Esophagus squamous epithelium (tissue), 5 donors: ENCODE measurements at places on chromosomes 6 and 20. TPM values are rescaled to one million over a fixed set of nuclear protein-coding genes. Genes with fewer than 3 reads are reported as not detected.

GRCh38 chr6:100342830-100343229 is 121.9 kb downstream of the SIM1 start:
- no peak for DNase-seq

GRCh38 chr6:67131827-67132226 is 1424.8 kb upstream of the EYS start:
- no peak for DNase-seq

GRCh38 chr6:169227116-169227515 is 26.5 kb downstream of the THBS2 start:
- DNase-seq: no peak

C2 gene
- 15.2 TPM for total RNA-seq

- DNase-seq: no peak
Measured at GRCh38 chr6:148771896-148772554, 25.2 kb downstream of the UST start.

PRKN gene
- 0.99 TPM for total RNA-seq

ADAT2 gene
- total RNA-seq: 4.0 TPM

CASP8AP2 gene
- 6.0 TPM for total RNA-seq

OLIG3 gene
- total RNA-seq: not detected

DNA sequence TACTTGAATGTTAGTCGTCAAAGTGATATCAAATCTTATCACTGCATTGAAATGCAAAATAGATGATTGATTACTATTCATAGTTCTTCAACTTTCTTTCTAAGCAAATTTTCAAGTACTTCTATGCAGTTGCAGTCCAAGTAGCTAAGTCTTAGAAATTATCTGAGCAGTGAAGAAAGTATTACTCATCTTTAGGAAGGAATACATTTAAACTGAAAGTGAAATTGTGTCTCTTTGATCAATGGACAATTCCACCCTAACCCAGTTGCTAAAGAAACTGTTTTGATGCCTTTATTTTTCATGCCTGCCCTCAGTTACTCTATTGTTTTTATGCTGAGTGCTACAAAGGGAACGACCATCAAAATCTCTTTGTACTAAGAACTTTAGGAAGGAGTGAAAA is 337.4 kb downstream of the GRIK2 start:
- no peak for DNase-seq

- DNase-seq: no peak
Measured at GRCh38 chr6:110656492-110656891, 158.8 kb downstream of the CDK19 start.

- no peak for DNase-seq
Measured at GRCh38 chr6:137973201-137973600, 106.1 kb downstream of the TNFAIP3 start.

DNA sequence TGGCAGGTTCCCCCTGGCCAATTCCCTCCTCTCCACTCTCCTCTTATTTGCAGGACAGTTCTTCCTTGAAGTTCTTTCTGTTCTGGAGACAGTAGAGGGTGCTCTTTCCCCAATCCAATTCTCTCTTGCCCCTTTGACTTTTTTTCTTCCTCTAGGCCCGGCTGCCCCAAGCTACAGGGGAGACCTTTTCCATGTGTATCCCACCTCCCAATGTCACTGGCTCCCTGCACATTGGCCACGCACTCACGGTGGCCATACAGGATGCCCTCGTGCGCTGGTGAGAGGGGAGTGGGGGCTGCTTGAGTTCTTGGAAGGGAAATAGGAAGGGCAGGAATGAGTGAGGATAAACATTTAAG is 1.5 kb downstream of the VARS2 start:
- no peak for DNase-seq

DNA sequence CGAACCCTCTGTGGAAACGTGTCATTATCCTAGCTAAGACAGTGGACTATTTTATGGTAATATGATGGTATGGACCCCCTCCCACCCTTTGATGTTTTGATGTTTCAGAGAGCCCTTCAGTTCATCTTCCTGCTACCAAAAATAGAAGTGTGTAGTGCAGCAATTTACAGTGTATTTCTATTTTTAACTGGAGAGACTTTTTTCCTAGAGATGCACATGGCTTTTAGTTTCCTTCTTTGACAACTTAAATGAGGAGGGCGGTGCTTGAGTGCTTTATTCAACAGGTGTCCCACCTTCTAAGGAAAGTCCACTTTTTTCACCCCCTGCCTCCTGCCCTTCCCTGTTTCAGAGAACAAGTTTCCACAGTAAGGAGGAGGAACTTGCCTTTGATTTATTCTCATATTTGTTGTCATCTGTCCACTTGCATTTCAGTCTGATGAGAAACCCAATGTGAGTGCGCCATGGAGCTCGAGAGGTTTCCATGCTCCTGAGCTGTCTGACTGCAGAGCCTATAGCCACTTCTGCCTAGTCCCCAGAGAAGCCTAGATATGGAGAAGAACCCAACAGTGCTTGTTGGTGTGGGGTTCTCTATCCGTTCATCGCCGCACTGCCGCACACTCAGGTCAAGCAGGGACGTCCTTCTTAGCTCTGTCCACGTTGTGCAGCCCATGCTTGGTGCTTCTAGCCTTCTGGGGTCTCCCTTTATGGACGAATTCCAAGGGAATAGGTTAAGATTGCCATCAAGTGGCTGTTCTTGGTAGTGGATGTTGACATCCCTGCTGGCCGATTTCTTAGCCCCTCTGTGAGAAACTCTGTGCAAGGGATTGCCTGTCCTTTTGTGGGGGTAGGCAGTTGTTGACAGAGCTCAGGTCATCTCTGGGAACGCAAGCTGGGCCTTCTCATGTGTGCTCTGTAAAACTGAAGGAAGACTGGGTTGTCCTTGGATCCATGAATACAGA is 144.2 kb downstream of the JARID2 start:
- no peak for DNase-seq

SFTA2 gene
- total RNA-seq: 2.0 TPM

DNA sequence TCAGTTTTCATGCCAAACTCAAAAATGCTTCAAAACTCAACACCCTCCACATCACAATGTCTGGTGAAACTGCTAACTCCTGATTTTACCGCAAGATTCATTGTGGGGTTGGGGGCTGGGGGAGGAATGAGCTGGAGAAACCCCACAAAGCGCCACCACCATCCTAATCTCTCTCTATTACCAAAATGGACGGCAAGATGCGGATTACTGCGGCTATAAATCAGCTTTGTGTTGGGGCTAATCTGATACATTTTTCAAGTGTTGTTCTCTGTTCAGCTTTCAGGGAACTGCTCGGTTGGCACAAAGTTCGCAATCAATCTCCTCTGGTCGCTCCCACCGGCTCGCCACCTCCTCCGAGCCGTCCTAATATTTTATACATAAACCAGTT is 83.7 kb downstream of the TMEM242 start:
- no peak for DNase-seq

DNA sequence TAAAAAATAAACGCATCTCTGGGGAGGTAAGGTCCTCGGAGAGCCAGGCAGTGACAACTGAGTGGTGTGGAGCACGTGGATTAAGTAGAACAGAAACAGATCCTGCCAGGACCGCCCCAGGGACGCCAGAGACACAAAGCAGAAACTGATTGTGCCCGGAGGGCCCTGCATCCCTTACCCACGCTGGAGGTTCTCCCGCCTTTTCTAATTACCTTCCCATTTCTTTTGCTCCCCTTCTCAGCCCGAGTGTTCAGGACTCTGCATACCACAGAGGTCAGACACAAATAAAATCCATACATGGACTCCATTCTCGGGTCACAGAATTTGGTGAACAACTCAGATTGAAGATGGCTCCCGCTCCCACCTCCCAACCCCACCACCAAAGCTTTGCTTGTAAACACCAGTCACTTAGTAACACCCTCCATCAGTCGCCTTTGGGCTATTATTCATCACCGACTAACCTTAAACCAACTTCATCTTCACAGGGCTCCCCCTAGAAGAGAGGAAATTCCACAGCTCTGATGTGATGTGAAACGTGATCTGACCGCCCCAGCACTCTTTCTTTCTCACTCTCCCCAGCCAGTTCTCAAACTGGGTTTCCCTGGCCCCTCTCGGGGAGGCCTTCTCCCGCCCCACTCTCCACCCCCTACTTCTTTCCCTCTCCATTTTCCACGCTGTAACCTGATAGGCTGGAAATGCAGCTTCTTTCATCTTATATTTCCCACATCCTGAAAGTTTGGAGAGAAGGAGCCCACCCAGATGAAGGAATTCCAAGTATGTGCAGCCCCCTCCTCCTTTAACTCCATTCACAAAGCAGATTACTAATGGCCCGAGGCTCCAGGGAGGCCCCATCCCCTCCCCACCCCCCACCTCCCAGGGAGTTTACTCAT is 32.5 kb upstream of the PIM1 start:
- DNase-seq: no peak

PKHD1 gene
- not detected for total RNA-seq

DNA sequence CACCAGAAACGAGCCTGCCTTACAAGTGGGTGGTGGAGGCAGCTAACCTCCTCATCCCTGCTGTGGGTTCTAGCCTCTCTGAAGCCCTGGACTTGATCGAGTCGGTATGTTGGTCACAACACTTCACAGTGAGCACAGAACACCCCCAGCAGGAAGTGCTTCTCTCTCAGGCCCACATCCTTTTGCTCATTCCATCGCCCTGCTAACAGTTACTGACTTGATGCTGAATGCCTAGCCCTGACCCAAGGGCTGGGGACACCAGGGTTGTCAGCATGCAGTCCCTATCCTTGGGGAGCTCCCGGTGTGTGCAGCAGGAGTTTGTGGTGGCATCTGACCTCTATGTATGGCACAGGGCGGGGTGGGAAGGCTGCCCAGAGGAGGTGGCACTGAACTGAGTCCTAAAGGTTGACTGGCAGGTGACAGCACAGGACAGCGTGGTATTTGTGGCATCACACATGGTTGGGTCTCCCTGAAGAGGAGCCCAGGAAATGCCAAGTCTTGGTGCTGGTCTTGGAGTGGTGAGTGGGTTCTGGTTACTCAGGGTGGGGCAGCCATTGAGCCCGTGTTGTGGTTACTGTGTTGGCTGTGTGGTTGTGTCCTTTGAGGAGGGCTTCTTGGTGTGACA is 26.7 kb downstream of the GTSF1L start:
- DNase-seq: no peak

GRCh38 chr6:52995913-52996645 is 995 bp upstream of the GSTA4 start:
- DNase-seq: no peak

GRCh38 chr6:40326714-40327421 is 260.3 kb downstream of the LRFN2 start:
- DNase-seq: no peak

DNA sequence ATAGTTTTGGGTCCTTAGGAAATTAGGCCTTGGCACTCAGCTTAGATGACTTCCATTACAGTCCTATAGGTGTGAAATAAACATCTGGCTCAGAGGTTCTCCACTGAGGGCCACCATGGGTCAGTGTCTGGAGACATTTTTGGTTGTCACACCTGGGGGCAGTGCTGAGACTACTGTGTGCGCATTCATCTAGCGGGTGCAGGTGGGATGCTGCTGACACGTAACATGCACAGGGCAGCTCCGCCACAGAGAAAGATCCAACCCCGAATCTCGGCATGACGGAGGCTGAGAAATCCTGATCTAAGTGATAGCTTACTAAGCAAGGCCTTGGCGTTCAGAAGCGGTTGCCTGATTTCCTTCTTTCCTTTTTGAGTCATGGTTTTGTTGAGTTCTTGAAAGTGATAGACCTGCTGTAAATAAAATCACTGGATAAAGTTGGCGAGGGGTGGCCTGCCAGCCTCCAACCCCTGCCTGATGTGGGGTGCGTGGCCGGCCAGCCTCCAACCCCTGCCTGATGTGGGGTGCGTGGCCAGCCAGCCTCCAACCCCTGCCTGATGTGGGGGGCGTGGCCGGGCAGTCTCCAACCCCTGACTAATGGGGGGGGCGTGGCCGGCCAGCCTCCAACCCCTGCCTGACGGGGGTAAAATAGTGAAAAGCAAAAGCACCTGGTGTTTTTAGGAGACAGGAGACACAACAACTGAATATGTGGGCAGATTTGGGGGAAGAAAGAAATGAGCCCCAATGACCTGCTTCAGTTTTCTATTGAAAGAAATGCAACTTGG is 158.1 kb downstream of the CDH26 start:
- DNase-seq: no peak

DNA sequence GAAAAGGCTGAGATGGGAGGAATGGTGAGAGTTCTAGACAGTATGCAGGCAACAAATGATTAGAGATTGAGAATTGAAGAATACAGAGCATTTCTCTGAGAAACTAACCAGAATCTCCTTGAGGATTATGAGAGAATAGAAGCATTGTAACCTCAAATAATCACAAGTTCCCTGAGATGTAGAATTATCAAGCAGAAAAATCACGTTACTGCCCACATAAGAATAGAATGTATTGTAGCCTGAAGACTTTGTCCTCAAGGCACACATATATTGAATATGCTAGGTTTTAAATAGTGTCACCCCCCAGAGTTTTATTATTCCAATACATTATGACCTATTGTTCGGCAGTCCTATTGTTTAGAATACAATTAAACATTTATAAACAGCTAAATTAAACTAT is 57.2 kb downstream of the CNKSR3 start:
- DNase-seq: no peak

DNA sequence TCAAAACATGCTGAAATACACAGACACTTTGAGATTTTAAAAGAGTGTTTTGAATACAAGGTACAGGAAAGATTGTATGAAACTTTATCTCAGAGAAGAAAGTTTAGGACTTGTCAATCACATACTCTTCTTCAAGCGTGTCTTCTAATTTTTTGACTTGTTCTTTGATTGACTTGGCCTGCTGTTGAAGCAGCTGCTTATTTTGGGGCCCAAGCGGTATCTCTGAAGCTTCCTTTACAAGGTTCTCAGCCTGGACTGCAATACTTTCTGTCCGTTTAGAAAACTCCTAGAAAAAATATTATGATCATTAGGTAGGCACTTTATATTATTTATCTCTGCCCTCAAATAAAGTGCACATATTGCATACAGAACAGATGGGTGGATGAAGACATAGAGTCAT is 201.3 kb downstream of the SYNE1 start:
- DNase-seq: no peak
